Activated CD4-positive, alpha-beta T cell treated with anti-CD3 and anti-CD28 coated beads, Interleukin-2, amount 50 U/mL, for 48 hours (primary cell): ENCODE measurements at places on chromosomes 7 and 10.

- no peak for DNase-seq
Measured at GRCh38 chr10:91381257-91381891, 28.8 kb upstream of the HECTD2 start.

GRCh38 chr7:93316730-93317129 is 84.6 kb downstream of the VPS50 start:
- DNase-seq = no peak

DNA sequence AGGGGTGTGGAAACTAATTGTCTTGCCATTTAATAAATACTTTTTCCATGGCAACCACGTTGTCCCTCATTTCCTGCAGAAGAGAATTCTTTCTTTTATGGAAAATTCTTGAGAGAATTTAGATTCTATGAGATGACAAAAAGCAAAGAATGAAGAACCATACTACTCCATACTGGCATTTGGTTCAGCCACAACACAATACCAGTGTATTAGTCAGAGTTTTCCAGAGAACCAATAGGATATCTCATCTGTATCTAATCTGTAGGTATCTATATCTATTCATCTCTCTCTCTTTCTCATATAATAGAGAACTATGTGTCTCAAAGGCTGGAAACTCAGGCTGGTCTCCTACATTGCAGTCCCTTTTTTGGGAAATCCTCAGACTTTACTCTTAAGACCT is 44.6 kb upstream of the NAMPT start:
- DNase-seq = no peak

GRCh38 chr10:22479419-22479818 is 134.1 kb downstream of the SPAG6 start:
- DNase-seq = no peak

DNA sequence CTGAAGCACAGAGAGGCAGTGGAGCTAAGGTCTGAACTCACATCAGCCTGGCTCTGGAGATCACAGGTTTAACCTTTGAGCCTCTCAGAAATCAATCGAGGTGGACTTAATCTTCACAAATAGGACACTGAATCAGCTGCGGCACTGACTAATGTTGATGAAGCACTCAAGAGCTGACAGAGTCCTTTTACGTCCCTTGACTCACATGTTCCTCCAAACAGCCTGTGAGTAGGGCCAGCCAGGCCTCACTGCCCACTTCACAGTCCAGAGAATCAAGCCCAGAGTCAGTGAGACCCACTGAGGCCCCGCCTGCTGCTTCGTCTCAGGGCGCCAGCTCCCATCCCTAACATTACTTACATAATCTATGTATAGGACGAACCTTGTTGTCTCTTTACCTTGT is 63.1 kb downstream of the TNS3 start:
- no peak for DNase-seq

DNA sequence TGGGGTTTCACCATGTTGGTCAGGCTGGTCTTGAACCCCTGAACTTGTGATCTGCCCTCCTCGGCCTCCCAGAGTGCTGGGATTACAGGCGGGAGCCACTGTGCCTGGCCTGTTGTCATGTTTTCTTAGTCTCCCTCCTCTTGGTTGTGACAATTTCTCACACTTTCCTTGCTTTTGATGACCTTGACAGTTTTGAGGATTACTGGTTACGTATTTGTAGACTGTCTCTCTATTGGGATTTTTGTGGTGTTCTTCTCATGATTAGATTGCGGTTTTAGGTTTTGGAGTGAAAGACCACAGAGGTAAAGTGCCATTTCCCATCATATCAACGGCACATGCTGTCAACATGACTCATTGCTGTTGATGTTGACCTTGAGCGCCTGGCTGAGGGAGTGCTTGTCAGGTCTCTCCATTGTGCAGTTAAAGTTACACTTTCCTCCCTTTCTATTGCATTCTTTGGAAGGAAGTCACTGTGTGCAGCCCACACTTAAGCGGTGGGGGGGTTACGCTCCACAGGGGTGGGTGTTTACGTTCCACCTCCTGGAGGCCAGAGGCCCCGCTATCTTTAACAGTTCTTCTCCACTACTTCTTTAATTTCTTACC is 10.8 kb downstream of the NEURL1 start:
- peak; percentile 45 for DNase-seq

DNA sequence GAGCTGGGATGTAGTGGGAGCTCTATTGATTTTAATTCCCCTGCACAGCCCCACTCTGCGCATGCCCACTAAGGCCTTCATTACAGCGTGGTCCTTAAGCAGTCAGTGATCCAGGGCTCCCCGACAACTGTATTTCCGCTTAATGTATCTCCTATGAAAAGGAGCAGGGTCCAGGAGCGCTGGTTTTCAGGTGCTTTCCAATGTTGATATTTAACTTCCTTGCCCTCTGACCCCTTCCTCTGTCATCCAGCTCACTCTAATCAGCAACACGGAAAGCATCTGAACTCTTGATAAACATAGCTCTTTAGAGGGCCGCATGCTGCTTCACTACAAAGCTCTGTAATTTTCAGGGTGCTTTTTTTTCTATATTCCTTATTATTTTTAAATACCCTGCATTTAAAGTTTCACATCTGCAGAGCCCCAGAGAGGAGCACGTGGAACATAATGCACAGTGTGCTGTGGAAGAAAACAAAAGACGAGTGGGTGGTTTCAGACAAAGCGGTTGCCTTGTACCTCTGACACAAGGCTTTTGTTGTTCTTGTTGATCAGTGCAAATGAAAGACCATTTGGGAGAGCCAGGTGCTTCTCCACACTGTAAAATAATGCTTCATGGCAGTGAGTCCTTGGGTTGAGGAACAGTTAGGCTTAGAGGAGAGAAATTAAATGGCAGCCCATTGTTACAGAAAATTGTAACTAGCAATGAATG is 465.9 kb upstream of the CELF2 start:
- DNase-seq = no peak

- no peak for DNase-seq
Measured at GRCh38 chr7:137209151-137209817, 134.2 kb downstream of the PTN start.
